ENCODE measurements at places on chromosomes 3 and 15.

- no peak for DNase-seq
These were observed 577.7 kb upstream of the ADAMTS9 start for GRCh38 chr3:65265511-65265910.

GRCh38 chr15:66139591-66140207 is 113.9 kb downstream of the MEGF11 start:
- no peak for DNase-seq

- DNase-seq = no peak
These were observed 31.7 kb downstream of the LIMD1 start for GRCh38 chr3:45626096-45626887.

DNA sequence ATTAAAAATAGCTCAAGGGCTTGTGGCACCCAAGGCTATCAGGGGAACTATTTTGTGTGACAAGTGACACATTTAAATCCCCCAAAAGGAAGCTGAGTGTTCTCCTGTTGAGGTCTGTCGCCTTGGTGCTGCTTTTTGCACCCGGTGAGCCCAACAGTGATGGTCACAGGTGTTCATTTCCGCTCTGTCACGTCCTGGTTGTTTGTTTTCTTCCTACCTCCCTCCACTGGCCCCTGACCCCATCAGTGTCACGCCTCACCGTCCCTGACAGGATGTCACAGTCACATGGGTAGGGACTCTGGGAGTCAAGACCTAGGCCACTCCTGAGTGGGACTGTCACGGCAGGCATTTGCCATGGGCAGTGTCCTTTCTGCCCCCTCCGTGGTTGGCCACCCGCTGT is 11.2 kb downstream of the SLCO3A1 start:
- DNase-seq = peak; percentile 63

DNA sequence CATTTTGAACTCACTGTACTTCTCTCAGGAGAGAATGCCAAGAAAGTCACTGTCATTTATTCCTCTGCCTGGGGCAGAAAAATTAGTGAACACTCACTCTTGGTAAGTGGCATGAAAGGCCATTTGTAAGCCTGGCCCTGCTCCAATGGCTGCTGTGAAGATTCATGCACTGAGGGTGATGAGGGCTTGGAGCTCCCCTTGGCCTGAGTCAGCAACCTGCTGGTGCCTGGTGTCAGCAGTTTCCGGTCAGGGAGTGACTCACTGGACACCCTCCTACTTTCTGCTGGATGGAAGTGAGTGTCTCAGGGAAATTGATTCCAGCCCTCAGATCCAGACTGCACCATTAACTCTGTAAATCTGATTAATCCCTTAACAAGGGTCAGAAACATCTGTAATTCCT is 37.6 kb downstream of the TRA2B start:
- no peak for DNase-seq

DNA sequence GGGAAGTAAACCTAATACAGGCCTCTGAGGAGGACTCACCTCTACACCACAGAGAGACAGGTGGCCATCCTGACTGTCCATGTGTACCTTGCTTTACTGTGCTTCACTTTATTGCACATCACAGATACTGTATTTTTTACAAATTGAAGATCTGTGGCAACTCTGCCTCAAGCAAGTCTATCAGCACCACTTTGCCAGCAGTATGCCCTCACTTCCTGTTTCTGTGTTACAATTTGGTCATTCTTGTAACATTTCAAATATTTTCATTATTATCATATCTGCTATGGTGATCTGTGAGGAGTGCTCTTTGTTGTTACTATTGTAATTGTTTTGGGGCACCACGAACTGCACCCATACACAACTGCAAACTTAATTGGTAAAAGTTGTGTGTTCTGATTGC is 78.0 kb downstream of the BBX start:
- no peak for DNase-seq

DNA sequence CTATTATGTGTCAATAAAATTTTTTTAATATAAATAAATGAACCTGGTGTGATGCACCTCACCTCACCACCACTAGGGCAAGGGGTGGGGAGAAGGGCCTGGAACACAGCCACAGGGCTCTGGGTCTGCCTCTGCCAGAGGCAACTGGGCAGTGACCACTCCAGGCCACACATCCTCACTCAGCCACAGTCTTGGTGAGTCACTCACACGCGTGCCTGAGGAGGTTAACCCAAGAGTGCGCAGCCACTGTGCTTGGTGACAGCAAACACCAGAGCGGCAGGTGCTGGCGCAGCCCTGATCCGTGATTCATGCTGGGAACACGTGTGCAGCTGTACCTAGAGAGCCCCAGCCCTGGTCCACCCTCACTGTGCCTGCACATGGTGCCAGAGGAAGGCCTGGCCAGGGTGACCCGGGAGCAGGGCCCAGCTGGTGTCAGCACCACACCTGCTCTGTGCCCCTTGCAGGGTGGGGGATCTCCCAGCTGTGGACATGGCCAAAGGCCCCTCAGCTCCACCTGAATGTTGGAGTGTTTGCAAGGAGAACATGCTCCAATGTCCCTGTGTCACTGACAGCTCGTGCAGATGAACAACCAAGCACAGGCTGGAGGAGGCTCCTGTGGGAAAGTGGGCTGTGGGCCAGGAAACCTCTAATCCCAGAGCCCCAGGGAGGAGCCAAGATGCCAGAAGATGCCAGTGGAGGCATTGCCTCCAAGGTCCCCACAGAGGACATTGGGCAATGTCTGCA is 2.1 kb downstream of the SLC41A3 start:
- DNase-seq = peak; percentile 36

DNA sequence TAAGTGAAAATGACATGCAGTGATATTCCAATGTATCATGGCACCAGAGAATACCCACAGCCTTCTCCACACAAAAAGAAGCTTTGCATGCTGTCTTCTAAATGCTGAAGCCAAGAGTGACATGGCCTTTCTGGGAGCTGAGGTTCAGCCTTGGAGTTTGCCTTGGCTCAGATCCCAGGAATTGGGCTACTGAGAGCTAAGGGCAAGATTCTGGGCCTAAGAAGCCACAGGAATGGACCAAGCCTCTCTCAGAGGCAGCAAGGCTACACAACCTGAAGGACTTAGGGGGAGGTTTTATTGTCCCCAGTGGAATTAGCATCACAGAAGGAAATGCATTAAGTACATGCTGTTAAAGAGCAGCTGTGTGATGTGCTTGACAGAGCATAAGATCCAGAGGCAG is 1078.5 kb downstream of the TUSC7 start:
- DNase-seq = no peak

- no peak for DNase-seq
These were observed 66.5 kb upstream of the TBL1XR1 start for GRCh38 chr3:177263615-177264368.

DNA sequence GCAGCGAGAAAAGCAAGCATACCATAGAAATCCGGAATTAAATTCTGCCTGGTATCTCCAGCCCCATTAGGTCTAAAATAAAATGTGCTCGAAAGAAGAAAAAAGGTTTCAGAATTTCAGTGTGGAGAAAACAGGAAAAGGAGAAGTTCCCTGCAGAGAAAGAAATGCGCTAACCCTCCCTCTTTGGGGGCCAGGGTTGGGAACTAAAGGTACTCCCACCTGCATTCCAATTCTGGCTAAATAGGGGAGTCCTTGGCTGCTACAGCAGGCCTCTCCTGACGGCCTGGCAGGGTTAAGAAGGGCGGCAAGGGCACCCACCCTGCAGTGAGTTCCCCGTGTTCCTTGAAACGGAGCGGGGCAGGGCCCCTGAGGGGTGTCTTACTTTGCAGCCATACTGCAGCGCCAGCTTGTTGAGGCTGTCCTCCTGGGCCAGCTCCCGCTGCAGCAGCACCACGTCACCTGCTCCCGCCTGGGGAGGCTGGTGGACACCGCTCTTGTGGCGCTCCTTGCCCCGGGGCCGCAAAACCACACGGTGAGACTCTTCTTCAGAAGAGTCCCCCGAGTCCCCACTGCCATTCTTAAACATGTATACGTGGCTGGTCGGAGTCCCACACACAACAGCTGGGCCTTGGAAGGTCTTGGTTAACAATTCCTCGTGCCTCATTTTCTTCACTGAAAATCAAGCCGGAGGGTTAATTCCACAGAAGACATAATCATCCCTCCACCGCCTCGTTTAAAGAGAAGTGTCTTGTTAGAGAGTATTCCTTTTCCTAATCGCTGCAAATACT is 1.7 kb downstream of the LYSMD4 start:
- no peak for DNase-seq

GRCh38 chr3:143809121-143809621 is 39.1 kb downstream of the SLC9A9 start:
- DNase-seq = no peak

DNA sequence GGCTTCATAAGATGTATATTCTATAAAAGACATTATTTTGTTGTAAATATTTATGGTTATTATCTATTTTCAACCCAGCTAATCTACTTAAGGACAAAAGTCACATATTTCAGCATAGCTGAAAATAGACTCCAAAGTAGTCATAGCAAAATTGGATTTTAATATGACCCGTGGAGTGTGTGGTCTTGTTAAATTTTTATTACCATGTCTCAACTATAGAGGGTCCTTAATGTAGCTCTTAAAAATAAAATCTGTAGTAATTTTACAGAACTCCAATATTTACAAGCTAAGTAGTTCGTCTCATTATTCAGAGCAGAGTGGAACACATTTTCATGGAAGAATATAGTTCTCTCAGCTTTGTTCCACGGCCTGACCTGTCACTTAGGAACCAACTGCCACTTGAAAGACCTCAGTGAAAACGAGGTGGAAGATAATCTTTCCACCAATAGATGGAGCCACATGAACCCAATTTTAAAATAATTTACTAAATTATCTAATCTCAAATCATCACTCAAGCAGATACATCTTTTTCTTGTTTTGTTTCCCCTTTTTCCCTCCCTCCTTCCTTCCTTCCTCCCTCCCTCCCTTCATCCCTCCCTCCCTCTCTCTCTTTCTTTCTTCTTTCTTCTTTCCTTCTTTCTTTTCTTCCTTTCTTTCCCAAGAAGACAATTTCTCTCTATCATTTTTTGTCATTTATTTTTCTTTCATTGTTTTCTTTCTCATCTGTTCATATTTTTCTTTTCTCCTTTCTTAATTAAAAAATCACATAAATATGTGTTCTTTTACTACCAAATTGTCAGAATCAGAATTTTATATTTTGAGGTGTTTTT is 97.2 kb downstream of the CLDN1 start:
- DNase-seq = peak; percentile 57

DNA sequence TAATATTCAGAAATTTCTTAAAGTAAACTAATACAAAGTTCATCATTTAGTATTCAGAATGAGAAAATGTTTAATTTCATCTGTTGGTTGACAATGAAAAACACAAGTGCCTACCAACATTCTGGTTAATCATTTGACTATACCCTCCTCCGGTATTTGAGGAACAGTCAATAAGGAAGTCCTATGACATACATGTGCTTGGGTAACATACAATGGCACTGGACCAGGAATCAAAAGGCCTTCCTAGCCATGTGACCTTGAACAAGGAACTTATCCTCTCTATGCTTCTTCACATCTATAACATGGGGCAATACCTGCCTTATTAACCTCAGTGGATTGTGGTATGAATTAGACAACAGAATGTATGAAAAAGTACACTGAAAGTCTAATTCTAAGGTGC is 65.8 kb downstream of the ZNF280D start:
- no peak for DNase-seq

GRCh38 chr3:9204253-9204992 is 45.0 kb downstream of the SRGAP3 start:
- no peak for DNase-seq

GRCh38 chr15:101362986-101363566 is 68.0 kb upstream of the SNRPA1 start:
- DNase-seq = no peak

DNA sequence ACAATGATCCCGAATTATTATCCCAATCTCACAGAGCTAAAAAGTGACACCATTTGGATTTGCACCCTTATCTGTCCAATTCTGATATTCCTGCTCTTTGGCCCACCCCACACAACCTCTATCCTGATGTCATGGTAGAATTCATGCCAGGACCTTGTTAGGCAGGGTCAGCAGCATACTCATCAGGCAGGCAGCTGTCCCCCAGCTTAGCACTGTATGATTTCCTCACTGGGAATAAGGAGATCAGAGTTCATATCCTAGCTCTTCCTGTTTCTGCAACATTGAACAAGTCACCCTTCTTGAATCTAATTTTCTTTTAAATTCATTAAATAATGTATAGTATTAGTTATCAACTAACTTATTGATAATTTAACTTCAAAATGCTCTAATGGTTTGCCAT is 12.0 kb upstream of the C3orf80 start:
- no peak for DNase-seq

DNA sequence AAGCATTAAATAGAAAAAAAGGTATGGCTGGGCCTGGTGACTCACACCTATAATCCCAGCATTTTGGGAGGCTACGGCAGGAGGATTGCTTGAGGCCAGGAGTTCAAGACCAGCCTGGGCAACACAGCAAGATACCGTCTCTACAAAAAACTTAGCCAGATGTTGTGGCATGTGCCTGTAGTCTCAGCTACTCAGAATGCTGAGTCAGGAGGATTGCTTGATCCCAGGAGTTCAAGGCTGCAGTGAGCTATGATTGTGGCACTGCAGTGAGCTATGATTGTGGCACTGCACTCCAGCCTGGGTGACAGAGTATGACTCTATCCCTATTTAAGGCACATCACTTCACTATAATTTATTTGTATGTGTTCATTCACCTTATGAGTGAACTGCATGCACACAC is 54.3 kb downstream of the SLC4A7 start:
- no peak for DNase-seq

DNA sequence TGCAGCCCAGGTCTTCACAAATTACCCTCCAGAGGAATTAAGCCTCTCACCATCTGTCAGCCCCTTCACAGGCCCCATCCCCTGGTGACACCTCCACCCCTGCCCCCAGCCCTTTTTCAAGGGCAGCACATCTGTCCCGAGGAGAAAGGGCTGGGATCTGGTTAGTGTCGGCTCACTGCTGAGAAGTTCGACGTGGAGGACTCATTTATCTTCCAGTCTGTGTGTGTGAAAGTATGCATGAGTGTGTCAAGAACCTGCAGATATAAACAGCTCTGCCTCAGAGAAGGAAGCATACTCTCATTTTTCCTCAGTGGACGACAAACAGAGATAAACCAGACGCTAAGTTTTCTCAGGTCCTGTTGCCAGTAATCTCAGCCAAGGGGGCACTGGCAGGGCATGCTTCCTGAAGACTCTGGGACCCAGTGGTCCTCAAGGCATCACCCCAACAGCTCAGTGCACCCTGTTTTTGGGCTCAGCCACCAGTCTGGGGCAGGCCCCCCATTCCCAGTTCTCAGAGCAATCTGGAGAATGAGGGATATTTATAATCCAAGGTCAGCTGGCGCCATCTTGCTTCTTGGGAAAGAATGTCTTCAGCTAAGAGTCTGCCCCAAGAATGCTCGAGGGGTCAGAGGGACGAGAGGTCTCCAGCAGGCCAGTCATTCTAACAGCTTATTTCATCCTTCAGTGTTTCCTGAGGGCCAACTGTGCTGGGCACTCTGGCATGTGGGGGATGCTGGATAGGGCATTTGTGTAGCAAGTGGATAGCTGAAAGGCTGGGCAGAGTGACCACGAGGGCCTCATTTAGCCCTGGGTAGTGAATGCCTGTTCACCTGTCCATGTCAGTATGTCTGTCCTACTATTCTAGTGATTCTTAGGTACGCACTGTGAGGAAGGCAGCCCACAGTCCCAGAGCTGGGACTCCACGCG is 73.6 kb downstream of the ADCY5 start:
- no peak for DNase-seq

DNA sequence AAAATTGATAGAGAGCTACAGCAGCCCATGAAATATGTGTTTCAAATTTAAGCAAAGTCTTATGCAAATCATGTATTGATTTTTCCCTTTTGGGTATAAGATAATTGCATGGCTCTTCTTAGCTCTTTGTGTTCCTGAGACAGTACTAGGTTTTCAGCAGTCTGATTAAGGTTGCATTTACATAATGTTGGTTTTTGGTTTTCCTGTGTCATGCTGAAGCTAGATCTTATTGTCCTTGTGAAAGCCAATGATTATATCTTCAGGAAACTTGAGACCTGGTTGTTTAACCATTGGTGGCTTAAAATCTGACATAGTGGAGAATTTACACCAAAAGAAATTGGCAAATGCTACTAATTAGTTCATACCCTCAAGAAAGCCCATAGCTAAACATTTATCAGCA is 392.6 kb downstream of the ZPLD1 start:
- DNase-seq = no peak

Data from NAMALWA (cell line).